NCI-H2171 (cell line): ENCODE measurements at places on chromosomes 13 and 19.

DNA sequence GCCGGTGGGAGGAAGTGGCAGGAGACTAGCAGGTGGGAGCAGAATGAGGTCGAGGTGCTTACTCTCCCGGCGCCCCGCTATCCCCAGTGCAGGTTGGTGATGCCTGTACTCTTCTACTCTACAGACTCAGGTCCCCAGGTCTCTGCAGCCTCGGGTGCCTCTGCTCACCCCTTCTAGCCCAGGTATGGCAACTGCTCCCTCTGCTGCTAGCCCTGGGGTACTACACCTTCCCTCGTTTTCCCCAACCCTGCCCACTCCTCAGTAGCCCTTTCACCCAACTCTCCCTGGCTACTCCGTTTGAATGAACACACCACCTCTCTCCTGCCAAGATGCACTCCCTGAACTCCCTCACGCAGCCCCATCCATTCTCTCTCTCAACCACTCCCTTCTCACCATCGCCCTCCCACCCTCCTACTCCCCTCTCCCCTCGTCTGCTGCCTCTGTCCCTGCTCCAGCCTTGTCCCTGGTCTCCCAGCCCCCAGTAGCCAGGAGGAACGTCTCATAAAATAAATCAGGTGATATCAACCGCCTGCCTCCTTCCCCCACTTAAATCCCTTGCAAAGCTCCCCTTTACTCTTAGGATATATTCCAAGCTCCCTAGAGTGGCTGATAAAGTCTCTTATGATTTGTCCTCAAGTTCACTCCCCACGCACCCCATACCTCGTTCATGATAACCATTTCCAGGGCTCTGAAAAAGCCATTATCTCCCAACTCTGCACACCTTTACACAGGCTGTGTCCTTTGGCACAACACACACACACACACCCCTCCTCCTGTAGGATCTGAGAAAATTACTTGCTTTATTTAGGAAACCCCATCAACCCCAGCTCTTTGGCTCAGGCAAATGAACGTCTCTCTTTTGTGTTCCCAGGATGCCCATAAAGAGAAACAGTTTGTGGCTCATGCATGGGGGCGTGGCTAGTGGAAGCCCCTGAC is 8.2 kb upstream of the MEIS3 start:
- DNase-seq = peak; percentile 47

DNA sequence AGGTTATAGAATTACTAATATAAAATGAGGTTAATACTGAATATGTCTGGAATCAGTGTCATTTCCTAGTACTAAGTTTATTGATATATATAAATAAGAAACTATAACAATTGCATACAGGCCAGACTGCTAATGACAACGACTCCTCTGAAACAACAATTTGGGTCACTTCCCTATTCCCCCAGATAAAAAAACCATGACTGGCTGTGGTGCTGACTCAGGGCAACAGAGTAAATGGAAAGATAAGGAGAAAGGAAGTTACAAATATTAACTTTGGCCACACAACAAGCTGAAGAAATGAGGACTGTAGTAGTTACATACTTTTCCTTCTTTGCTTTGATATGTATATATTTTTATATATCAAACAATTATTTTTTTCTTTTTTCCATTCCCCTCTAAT is 263.7 kb upstream of the PCDH9 start:
- DNase-seq = no peak

DNA sequence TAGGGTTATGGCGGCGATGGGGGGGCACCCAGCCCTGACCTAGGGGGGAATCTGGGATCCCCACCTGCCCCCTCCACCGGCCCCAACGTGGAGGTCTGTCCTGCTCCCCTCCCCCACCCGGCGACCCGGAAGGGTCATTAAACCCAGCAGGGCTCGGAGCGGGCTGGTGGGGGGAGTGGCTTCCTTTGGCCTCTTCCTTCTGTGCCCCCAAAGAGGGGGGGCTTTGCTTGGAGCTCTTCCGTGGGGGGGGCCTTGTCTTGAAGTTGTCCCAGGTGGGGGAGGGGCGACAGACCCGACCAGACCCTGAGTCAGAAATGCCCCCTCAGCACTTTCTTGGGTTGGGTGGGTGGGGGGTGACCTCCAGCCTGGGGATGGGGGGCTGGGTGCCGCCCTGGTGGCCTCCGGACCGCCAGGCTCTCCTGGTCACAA is 1.5 kb downstream of the ARID3A start:
- no peak for DNase-seq

- no peak for DNase-seq
Measured at GRCh38 chr19:30165228-30165813, 206.9 kb upstream of the ZNF536 start.

DNA sequence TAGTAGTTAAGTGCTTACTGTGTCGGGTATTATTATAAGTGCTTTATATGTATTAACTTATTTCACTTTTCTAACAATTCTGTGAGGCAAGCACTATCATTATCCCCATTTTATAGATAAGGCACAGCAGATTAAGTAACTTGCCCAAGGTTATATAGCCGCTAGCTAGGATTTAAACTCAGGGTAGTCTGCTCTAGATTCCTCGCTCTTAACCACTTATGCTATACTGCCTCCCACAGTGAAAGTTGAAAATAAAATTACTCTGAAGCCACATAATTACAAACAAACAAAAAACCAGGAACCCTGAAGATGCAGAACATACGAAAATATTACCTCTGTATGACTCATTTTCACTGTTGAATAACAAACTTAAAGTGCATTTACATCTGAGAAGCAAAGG is 3.9 kb downstream of the TEX30 start:
- no peak for DNase-seq

DNA sequence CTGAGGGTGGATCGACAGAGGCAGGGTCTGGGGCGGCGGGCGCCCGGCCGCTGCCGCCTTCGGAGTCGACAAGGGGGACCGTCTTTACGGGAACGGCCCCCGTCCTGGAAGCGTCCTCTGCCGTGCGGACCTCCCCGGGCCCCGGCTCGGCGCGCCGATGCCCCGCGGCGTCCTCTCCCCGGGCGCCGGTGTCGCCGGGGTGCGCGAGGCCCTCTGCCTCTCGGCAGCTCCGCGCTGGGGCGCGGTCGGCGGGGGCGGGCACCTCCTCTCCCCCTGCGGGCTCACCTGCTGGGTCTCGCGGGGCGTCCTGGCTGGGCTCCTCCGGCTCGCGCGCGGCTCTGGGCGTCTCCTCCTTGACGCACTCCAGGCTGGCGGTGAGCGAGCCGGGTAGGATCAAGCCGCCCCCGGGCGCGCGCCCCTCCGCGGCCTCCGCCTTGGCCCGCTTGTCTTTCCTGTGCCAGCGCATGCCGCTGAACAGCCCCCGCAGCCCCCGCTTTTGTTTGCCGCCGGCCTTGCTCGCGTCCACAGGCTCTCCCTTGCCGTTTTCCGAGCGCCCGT is 1.5 kb downstream of the AMER2 start:
- no peak for DNase-seq

GRCh38 chr19:4357921-4358326 is 14.6 kb downstream of the MPND start:
- no peak for DNase-seq

GRCh38 chr13:93674337-93674755 is 447.7 kb downstream of the GPC6 start:
- DNase-seq = no peak

GRCh38 chr13:79258489-79258888 is 147.6 kb downstream of the RBM26 start:
- DNase-seq = no peak

DNA sequence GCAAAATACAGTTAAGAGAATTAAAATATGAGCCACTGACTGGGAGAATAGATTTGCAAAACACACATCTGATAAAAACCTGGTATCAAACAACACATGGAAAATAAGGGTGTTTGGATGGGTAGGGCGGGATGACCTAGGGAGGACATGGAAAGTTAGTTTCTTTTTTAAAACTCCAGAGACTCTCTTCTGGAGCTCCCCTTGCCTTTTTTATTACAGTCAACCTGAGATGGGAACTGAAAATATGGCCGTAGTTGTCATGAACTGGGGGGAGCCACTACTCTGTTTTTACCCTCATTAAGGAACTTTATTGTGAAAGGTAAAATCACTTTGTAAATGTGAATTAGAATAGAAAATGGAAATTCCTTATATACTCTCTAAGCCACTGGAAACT is 113.0 kb downstream of the ATP11A start:
- no peak for DNase-seq

DNA sequence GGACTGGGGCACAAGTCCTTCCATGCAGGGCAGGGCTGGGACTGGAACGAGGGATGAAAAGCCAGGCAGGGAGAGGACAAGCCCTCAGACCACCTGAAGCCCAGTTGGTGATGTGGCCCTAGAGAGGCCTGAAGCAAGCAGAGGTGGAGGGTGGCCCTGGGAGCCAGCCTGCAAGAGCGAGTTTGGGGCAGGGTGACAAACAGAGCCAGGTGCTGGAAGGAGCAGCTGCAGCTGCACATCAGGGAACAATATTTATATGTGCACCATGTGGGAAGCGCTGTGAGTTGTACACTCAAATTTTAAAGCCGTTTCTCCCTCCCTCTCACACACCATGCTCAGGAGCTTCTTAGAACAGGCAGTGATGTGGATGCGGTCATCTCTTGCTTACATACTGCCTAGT is 67.8 kb downstream of the FGF9 start:
- DNase-seq = no peak
